ENCODE measurements at places on chromosomes 3 and 15.

DNA sequence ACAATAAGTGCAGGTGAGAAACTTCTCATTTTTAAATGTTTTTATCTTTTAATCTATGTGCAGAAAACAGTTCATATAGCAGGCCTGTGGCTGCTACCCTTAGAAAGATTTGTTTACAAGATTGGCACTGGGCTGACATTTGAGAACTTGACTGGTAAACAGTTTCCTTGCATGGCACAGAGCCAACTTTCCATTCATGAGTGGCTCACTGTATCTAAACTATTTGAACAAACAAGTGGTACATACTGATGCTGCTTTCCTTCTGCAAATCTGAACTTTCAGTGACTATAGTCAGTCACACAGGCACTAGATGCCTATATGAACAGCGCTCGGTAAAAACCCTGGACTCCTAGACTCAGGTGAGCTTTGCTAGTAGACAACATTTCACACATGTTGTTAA lies 6.3 kb upstream of the GTPBP8 start:
- DNase-seq = no peak

DNA sequence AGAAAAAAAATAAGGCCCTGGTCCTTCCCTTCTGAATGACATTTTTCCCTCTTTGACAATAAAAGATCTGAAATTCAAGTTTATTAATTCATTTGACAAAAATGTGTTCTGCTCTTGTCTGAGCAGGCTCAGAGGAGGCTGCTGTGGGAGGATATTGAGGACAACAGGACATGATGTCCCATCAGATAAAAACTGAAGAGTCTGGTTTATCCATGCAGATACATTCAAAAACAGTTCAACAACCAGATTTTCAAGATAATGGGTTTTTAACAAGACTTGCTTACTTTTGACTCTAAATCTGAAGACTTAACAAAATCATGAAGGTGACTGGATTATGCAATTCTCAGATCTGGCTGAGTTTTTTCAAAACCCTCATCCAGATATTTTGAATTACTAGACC lies 36.9 kb upstream of the STRIT1 start:
- no peak for DNase-seq

- DNase-seq = no peak
Measured at GRCh38 chr15:59797756-59798604, 108.9 kb upstream of the BNIP2 start.

GRCh38 chr3:147930232-147930807 lies 521.2 kb downstream of the ZIC1 start:
- no peak for DNase-seq

GRCh38 chr15:31100738-31101137 lies 787 bp downstream of the TRPM1 start:
- no peak for DNase-seq

DNA sequence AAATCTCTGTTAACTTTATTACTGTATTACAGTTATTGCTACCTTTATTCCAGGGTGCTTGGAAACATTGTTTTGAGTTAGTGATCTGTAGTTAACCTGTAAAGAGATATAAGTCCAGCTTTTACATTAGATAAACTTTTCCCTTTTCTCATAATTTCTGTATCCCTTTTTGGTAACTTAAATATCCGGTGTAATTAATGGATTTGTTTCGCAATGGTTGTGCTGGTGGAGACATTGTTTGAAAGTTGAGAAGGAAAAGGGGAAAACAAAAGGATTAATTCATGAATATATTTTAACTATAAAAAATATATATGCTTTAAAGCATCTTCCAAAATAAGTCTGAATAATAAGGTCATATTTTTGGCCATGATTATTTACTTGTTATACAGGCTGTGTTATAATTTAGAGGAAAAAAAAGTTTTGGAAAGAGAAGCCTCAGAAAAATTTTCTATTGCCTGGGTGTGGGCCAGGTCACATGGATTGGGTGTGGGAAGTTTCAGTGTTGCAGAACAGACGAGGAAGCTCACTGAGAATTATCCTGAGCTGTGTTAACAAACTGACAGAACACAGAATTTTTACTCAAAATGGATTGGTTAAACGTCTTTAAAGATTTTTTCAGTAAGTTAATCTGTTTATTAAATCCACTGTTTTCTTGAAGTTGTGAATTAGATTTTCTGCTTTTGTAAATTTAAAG lies 27.7 kb upstream of the IL20RB start:
- no peak for DNase-seq

- DNase-seq = no peak
Measured at GRCh38 chr3:116331380-116331779, 113.9 kb downstream of the LSAMP start.

DNA sequence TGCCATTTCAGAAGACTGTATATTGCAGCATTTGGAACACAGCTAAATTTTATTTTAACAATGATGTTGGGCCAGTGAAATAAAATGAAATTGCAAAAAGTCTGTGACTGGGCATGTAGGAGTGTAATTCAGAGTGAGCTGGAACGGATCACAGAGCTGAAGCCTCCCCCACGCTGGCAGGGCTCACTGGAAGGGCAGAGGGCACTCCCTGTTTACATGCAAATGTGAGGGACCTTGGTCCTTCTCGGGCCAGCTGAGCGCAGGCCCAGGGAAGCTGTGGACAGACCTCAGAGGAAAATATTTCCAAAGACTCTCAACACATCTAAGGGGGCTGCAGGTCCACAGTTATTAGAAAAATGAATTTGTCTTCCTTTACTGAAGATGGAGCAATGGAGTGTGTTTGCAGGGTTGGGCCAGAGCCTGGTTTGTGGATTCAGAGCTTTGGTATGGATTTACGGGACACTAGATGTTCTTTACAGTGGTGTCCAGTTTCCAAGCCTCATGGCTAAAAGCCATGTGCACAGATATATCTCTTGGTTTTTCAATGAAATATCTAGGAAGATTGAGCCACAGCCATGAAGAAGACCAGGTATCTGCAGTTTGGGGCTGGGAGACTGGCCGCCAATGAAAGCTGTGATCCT lies 32.0 kb downstream of the TRPM1 start:
- DNase-seq = no peak

DNA sequence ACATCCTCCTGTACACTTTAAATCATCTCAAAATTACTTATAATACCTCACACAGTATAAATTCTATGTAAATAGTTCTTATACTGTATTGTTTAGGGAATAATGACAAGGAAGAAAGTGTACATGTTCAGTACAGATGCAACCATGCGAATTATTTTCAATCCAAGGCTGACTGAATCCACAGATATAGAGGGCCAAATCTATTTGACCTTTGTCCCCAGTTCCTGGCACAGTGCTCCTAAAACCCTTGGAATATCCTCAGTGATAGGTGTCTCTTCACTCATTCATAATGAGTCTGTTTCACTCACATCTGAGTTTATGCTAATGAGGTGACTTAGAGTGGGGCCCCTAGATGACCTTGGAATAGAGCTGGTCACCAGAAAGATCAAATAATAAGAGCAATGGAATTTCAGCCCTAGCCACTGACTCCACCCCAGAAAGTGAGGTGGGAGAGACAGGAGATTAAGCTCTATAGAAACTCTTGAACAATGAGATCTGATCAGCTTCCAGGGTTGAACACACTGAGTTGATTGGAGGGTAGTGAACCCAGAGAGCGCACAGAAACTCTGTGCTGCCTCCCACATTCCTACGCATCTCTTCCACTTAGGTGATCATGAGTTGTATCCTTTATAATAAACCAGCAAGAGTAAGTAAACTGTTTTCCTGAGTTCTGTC lies 65.3 kb downstream of the ADAM10 start:
- DNase-seq = no peak

DNA sequence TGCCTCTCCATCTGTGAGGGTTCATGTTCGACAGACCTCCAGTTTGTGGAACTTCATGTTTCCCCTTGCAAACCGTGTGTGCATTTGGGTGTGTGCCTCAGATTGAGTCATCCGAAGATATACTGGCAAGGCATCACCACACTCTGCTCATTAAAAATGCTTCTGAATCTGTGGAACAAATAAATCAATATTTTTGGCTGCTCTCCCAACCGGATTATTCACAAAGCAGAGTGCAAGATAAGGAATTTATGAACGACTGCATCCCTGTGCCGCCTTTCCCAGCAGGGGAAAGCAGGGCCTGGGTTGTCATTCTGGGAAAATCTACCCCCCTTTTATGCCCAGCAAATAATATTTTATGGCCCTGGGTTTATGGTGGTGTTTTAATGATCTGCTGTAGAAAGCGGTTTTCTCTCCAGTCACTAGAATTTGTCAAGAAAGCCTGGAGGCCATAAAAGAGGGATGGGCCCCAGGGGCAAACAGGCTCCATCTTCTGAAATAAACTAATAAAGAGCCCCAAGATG lies 4.2 kb upstream of the WNT5A start:
- DNase-seq = no peak

DNA sequence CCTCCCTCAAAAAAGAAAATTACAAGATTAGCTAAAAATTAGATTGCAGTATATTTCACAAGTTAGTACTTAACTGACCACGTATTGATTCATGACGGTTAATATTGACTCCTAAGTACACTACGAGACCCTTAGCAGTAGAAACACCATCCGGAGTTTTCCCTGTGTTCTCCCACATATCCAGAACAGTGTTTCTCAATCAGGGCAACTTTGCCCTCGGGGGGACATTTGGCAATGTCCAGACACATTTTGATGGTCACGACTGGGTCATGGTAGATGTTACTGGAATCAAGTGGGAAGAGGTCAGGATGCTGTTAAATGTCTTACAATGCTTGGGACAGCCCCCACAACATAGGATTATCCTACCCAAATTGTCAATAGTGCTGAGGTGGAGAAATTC lies 40.7 kb upstream of the LIPC start:
- DNase-seq = no peak

DNA sequence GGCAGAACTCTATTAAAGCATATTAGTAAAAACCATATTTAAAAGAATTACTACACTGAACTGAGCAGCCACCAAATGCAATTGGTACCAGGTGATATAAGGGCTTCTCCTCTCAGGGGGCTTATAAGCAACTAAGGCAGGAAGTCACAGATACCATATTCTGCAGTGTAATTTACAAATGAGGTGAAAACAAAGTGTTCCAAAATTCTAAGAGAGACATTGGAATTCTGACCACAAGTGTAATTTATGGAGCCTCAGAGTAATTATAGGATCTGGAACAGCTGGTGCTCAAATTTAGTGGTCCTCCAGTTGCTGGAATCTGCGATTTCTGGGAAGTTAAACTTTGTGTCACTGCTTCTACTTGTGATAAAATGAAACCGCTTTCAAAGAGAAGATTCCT lies 3.1 kb upstream of the NR1I2 start:
- no peak for DNase-seq

GRCh38 chr3:107680698-107681097 lies 157.9 kb downstream of the BBX start:
- DNase-seq = no peak

- DNase-seq = no peak
Measured at GRCh38 chr3:174536319-174536718, 322.8 kb upstream of the NAALADL2 start.

- no peak for DNase-seq
Measured at GRCh38 chr3:23845326-23846216, 39.8 kb downstream of the UBE2E1 start.

DNA sequence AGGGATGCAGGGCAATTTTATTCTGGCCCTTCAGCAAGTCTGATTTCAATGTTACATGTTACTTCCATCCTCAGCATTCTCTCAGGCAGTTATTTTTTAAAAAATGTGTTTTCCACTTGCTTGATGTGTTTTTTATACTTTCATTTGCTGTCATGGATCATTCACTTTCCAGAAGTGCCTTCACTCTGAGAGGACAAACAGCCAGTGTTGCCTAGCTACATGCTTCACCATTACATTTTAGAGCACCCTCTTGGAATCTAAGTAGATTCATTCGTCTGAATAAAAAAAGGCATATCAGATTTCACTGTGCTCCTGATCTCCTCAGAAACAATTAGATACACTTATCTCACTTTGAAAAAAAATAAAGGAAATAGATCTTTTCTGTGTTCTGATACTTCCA lies 93.6 kb upstream of the POU1F1 start:
- no peak for DNase-seq

DNA sequence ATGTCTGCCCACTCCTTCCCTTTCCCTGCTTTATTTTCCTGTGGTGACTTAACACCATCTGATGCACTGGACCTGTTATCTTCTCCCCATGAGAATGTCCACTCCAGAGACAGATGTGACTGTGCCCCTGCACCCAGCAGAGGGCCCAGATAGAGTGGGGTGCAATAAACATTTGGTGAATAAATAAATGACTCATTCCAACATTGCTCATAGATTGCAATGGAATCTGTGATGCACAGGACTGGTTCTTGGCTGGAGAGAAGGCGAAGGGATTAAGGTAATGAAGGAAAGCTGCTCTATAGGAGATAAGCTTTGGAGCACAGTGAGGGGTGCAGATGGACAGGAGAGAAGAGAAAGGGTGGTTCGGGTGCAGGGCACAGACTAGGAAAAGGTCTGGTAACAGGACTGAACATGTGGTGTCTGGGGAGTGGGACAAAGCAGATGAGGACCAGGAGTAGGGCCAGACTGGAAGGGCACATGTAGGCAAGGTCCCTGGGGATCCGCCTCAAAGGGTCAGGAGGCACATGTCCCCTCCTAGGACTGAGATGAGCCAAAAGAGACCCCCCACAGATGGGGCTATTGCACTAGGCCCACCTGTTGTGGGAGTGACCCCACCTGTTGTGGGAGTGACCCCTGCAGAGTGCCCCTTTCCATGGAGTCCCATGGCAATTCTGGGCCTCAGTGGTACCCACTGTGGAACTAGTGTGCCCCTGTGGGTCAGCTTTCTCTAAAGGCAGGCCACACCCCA lies 17.5 kb upstream of the POC1A start:
- DNase-seq = no peak

Measured in activated naive CD4-positive, alpha-beta T cell treated with anti-CD3 and anti-CD28 coated beads, Interleukin-2, amount 10 ng/mL, durations not matched to agents 7 days and 5 days (primary cell).